ENCODE measurements at places on chromosomes 6 and 20.

DNA sequence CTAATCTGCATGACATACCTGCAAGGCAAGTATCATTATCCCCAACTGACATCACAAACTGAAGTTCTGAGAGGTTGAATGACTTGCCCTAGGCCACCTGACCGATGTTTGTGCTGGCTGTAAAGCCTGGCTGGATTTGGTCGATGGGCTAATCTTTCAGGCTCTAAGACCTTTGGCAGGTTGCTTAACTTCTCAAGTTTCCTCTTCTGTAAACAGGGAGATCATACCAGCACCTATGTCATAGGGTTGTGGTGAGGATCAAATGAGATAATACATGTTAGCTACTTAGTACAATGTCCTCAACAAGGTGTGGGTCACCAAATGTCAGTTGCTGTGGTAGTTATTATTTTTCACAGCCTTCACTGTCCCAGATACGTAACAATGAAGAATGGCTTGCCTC is 14.2 kb downstream of the ANKRD66 start:
- no peak for DNase-seq

- peak; percentile 30 for DNase-seq
Observed at GRCh38 chr6:130993292-130993765, 69.7 kb downstream of the EPB41L2 start.

DNA sequence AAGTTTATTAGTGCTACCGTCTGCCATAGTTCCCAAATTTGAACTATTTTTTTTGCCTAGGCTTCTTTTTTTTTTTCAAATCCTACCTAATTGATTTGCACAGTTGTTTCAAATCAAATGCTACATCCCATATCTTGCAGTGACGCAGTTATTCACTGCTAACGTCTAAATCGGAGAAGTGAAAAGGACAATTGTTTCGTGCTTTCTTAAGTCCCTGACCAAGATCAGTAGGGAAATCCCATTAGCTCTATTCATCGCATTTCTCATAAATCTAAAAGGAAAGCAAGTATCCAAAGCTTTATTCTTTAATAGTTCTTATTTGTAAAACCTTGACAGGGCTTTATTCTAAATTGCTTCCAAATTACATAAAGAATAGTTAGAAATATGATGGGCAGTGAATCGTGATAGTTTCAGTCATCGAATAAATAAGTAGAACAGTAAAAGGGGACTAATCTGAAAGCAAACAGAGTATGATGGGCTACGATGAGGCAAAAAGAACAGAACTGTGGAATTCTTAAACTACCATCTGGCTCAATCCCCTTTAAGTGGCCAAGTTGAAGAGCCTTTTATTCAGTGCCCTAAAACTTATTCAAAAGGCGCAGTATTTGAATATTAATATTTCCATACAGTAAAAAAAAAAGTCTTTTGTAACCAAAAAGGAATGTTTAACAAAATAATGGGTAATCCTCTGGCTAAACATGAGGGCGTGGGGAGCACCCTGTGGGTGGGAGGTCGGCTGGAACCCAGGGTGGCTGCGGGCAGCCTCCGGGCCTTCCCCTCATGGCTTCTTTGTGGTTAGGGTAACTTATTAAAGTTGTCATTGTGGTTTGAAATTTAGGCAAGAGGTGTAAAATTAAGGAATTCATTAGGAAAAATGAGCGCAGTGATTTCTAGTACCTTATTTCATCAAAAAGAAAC is 3.0 kb upstream of the ARID1B start:
- DNase-seq, result peak; percentile 49

GRCh38 chr20:22248051-22248667 is 336.2 kb downstream of the FOXA2 start:
- DNase-seq, result peak; percentile 8

DNA sequence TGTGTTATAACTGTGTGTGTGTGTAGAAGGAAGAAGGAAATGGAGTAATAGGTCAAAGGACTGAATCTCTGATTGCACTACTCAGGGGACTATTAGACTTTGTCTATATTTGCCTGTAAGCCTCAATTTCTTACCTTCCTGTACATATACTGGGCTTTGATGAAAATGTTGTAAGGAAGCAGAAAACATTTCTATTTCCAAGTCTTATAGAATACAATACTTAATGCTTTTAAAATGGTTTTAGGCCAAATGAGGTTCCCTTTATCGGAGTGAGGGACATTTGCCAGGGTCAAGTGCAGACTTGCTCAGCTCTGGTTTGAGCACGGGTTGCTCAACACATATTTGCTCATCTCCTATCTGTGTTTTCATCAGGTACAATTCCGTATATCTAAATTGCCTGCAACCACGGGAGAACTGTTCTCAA is 28.3 kb downstream of the MEP1A start:
- no peak for DNase-seq

GRCh38 chr6:28203201-28203600 is 21.9 kb upstream of the ZSCAN9 start:
- no peak for DNase-seq

DNA sequence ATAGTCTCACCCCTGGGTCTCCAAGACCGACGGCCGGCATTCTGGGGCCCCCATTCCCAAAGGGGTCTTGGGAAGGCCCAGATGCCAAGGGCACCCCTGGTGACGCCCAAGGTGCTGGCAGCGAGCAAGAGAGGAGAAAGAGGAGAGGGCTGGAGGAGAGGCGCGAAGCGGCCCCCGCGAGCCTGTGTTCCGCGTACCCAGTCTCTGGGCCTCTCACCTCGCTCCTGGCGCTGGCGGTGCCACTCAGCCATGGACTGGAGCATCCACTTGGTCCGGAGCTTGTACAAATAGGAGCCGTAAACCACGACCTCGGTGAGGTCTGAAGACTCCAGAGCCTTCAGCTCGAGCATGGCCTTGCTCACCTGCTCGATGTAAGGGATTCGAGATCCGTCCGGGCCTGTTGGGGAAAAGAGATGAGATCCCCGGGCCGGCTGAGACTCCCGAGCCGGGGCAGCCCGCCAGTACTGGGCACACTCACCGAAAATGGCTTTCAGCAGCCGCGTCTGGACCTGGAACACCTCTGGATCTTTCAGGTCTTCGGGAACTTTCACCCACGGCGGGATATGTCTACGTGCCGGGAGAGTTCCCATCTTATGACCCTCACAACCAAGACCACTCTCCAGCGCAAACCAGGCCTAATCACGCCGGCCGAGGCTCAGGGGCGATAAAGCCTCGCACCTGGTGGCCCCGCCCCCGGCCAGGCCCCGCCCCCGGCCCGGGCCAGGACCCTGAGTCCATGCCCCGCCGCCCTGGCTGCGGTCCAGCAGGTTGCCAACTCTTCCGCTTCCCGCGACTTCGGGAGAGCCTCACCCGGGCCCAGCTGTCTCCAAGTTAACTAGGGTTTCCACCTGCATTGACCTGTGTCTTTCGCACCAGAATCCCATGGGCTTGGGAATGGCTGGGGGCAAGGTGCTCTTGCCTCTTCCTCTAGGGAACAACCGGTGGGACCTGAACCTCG is at the start of gene DPPA5:
TSS of gene DPPA5 (minus strand) at position 641 of the 958 bp plus-strand sequence. CDS start at position 590, 51 bp downstream.
- no peak for DNase-seq

DNA sequence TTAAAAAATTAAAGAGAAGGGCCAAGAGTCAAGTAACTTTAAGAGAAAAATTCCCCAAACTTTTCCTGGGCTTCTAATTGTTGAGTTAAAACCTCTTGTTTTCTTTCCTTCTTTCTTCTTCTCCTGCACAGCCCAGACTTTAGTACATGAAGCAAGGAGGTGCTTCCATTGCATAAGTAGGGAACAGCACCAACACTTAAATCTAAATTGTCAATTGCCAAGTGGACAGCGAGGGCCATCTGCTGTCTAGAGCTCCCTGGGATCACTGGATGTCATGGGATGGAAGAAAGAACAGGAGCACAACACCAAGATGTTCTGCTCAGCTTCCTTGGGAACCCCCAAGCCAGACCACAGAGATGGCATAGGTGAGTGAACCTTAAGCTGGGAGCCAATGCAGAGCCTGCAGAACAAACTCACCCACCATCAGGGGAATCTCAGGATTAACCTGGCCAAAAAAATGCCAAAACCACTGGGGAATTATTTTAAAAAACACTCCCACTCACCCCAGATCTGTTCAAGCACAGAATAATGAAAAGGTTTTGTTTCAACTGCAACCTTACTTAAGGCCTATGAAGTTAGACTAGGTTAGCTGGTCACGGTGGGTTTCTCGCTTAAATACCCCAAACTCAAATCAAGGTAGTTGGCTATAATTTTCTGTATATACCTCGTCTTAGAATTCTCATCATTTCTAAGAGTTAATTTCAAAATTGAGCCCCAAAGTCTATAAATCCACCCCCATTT is 67.8 kb downstream of the TNFRSF21 start:
- DNase-seq, result peak; percentile 55

- no peak for DNase-seq
Observed at GRCh38 chr6:106520711-106521401, 108.4 kb downstream of the RTN4IP1 start.

GRCh38 chr20:45269754-45270270 is 15.4 kb upstream of the SLPI start:
- no peak for DNase-seq

- peak; percentile 93 for DNase-seq
Observed at GRCh38 chr6:116371120-116371917, 572 bp downstream of the DSE start.

- DNase-seq, result no peak
Observed at GRCh38 chr6:111552958-111553357, 52.7 kb downstream of the TRAF3IP2 start.

DNA sequence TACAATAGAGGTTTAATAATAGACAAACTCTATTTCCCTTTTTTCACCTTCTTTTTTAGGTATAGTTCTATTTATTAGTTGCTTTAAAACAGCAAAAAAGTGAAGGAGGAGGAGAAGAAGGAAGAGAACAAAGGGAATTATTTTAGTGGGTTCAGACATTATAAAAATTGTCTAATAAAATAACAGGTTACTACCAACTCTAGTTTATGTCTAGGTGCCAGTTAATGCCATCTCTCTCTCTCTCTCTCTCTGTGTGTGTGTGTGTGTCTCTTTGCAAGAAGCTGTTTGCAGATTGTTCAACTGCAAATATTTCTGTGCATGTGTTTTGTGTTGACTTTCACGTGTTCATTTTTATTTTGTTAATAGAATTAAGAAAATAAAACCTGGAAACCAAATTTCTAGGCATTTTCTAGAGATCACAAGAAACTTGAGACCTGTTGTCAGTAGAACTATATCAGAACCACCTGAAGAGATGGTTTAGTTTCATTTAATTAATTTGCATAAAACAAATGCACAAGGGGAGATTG is 313.5 kb upstream of the SGK1 start:
- no peak for DNase-seq

GRCh38 chr6:166703149-166703710 is 76.2 kb upstream of the RPS6KA2 start:
- peak; percentile 19 for DNase-seq

- no peak for DNase-seq
Observed at GRCh38 chr6:26388014-26388413, 5.1 kb downstream of the BTN2A2 start.

GRCh38 chr6:38579010-38579628 is 60.6 kb downstream of the BTBD9 start:
- DNase-seq, result peak; percentile 20

DNA sequence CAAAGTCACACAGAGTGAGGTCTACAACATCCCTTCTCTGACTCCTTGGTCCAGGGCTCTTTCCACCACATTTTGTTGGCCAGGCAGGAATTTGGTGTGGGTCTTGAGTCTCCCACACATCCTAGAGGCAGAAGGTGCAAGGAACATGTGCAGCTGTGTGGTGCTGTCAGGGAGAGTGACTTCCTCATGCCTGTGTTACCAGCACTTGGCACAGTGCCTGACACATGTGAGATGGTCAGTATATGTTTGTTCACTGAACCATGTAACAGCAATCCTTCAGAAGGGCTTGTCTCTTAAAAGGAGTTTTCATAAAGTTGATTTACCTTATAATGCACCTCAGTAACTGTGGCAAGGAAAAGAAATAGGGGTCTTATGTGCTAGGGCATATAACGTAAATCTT is 168.5 kb downstream of the CDC5L start:
- DNase-seq, result no peak

GRCh38 chr20:43220612-43221011 is 30.9 kb upstream of the PTPRT start:
- peak; percentile 77 for DNase-seq

DNA sequence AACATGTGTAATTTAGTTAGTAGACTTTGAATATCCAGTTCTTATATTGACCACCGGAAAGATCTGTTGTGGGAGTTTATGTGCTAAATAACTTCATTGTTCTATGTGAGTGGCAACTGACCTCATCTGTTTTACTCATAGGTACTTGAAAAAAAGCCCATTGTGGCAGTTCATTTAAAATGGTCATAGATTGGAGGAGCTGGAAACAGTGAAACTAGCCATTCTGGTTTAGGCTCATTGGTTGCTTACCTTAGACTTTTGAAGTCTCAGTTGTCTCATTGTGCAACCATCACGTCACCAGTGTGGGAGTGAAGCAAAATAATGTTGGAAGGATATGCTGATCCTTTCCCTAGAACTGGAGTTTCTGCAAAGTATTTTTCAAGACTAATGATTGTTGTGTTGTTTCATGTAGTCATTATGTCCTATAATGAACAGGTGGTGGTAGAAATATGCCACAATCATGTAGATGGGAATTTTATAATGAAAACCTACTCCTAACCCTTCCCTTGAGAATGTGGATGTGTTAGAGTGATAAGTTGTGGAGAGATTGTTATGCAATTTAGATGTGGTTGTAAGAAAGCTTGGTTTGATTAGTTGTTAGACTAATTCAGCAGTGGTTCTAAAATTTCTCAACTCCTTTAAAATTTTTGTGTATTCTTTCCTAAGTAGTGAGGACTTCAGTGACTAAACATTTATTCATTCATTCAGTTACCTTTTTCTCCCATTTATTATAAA is 18.3 kb downstream of the DSP start:
- peak; percentile 35 for DNase-seq

- no peak for DNase-seq
Observed at GRCh38 chr6:71933881-71934280, 47.5 kb downstream of the RIMS1 start.

- peak; percentile 8 for DNase-seq
Observed at GRCh38 chr6:106561686-106562405, 67.5 kb downstream of the RTN4IP1 start.

DNA sequence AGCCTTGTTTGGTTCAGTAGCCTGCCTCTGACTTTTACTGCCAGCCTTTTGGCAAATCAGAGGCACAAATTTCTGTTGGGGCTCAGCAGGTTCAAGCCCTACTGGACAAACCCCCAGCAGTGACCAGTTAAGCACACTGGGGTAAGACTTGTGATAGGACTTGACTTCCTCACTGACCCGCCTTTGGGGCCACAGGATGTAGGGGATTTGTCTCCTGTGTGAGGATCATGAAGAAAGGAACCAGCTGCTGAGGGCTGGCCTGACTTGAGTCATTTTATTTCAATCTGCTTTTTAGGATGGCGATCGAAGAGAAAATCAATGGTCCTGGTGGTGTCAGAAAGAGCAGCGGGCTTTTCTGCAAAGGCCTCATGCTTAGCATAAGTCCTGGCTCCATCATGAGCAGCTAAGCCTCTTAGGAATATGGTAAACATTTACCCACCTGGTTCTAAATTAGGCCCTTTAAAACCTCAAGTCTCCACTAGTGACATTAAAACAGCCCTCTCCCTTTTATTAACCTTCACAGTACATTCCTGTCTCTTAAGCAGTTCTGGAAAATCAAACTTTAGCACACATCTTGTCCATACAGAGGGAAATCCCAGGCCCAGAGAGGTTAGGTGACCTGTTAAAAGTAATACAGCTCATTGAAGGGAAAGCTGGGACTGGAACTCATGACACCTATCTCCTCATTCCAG is 16.6 kb downstream of the CHMP4B start:
- peak; percentile 21 for DNase-seq

- no peak for DNase-seq
Observed at GRCh38 chr6:18451756-18452155, 64.6 kb downstream of the RNF144B start.
